ENCODE measurements at places on chromosomes 7 and 10. TPM values are rescaled to one million over a fixed set of nuclear protein-coding genes. Genes with fewer than 3 reads are reported as not detected.

Gene NKX2-3
- total RNA-seq: 0.07 TPM

Gene LRRC61
- total RNA-seq: not detected

Gene ZP3
- total RNA-seq: 19.7 TPM

Gene SEM1
- total RNA-seq: 390 TPM

Gene NRG3
- total RNA-seq: not detected

Gene ZNF736
- total RNA-seq: not detected

Gene ACHE
- total RNA-seq: 2.2 TPM

Gene PRKCQ
- 4.3 TPM for total RNA-seq

Gene TRPV5
- not detected for total RNA-seq

Gene HTRA1
- 64.3 TPM for total RNA-seq

Gene ADCK2
- 16.0 TPM for total RNA-seq

Gene RBM20
- total RNA-seq: 1.4 TPM

Gene CPXM2
- not detected for total RNA-seq
